ENCODE measurements at places on chromosomes 4 and X.

DNA sequence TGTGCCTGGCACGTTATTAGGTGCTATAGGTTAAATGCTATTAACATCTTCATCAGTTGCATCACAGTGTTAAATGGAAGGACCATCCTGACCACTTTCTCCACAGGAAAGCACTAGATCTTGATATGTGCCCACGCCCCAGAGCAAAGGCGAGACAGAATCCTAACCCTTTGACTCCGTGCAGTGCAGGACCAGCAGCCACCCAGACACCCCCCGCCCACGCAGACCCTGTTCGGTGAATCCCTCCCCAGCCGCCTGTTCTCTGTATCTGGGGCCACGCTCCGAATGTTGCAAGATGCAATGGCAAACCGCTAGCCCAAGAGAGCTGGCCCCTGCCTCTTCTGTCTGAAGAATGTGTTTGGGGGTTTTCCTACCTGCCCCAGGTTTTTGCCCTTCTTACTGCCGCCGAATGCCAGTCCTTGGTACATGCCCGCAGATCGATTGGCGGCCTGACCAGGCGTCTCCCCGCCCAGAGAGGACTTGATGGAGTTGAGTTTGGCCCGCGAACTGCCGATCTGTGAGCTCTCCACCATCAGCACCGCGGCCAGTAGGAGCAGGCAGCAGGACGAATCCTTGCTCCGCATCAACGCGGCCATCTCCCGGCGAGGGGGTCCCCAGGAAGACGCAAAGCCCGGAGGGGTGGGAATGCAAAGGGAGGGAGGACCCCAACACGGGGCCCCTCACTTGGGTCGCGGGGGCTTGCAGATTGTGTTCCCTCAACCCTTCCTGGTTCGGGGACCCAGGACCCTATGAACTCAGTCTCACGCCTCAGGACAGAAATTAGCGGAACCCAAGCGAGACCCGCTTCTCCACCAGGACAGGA is 906 bp downstream of the DKK2 start:
- DNase-seq, result no peak

DNA sequence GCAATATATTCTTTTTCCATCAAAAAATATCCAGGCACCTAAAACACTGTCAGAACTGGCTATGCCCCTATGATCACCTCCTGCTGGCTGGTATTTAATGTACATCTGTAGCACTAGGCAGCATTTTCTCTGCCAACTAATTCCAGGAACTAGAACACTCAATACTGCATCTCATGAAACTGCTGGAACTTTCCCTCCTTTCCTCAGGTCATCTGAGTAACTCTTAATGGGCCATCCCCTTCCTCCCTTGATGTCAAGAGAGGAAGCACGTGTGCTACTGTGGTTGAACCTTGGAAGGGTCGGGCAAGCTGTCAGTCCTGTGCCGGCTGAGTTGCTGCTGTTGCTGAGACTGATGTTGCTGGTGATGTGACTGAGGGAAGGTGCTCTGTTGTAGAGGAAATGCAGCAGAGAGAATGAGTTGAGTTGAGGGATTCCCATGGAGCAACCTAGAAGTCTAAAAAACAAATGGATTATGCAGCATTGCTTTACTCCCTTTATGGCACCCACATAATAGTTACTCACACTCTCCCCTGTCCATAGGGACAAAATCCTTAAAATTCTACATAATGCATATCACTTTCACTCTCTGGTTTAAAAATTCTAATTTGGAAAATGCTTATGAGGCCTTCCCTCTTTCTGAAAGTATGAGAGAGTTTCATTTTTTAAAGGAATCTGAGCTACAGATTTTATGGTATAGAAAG is 39.5 kb downstream of the TMEM165 start:
- DNase-seq, result no peak

DNA sequence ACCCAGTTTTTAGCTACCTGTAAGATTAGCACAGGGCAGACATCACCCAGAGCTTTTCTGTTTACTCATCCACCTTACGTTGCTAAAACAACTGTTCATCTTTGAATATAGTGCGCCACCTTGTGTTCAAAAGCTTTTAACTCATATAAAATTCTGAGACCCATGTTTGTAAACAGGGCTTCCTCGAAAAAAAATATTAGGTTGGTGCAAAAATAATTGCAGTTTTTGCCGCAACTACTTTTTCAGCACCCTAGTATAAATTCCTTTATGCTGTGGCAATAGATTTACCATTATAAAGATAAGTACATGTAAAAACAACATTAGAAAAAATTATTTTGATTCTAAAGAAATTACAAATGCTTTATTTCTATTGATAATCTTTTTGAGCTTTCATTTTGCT is 147.9 kb downstream of the LRBA start:
- DNase-seq, result no peak

DNA sequence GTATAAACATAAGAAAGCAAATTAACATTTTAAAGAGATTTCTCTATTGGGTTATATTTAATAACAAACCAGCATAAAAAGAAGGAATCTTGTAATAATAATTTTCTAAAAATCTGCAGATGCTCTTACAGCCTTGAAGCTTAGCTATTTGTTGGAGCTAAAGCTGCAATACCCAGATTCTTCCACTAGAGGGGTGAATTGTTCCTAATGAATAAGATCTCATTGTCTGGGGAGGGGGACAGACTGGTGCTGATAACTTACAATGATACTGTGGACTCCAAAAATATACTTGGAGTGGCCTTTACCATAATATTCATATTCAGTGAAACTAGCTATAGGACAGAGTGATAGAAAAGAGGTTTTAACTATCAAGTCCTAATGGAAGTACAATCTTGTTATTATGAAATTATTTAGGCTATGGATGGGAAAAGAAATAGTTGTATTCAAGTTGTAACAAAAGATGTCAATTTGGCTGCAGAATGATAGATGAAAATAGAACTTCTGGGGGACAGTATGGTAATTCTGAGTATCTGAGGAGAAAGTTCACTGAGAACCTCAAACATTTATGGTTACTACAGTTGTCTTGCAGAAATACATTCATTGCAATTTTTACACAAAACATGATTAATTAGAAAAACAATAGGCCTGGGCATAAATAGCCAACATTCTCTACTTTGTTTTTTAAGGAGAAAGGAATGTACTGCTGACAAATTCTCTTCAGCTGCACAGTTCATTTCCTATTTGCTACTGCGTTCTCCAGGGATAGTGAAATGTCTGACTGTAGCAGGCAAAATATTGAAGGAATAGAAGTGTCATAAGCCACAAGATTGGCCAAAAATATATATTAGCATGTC is 443.3 kb downstream of the GBA3 start:
- no peak for DNase-seq
